ENCODE measurements at places on chromosomes 6 and 20.

GRCh38 chr6:150189122-150189521 is 46.3 kb downstream of the PPP1R14C start:
- no peak for DNase-seq

DNA sequence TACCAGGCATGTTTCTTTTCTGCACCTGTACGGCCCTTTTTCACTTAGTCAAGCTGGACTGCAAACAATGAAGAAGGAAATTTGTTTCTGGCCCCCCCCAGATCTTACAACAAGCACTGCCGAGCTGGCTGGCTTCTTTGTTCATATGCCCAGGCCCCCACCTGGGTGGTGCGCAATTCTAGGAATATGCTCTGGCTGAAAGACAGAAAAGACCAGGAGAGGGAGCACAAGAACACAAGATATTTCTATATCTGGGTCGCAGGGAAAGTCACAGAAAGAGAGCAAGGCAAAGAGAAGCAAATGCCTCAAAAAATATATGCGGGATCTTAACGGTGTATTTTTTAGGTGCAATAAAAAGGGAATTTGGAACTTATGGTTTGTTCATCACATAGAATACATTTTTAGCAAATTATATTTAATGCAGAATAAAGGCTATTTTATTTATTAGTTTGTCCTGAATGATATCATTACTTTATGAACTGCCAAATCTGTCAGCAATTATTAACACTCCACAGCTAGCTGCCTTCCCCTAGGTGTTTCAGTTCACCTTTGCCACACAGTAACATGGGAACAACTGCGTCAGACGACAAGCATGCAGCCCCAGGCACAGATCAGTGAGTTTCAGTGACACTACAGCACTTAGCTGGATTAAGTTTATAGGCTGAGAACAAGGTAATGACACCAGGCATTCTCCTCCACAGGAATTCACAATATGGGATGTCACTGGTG is 76.5 kb downstream of the GJA10 start:
- peak; percentile 59 for DNase-seq

GRCh38 chr6:52399511-52400312 is 20.4 kb upstream of the EFHC1 start:
- no peak for DNase-seq

GRCh38 chr6:3843379-3844096 is 5.6 kb upstream of the FAM50B start:
- no peak for DNase-seq

- DNase-seq = no peak
These were observed 62.3 kb downstream of the KIAA0319 start for GRCh38 chr6:24583463-24584381.

- no peak for DNase-seq
These were observed 60.4 kb upstream of the QKI start for GRCh38 chr6:163354085-163354484.

- DNase-seq = no peak
These were observed 242.4 kb downstream of the NFATC2 start for GRCh38 chr20:51300104-51300503.

DNA sequence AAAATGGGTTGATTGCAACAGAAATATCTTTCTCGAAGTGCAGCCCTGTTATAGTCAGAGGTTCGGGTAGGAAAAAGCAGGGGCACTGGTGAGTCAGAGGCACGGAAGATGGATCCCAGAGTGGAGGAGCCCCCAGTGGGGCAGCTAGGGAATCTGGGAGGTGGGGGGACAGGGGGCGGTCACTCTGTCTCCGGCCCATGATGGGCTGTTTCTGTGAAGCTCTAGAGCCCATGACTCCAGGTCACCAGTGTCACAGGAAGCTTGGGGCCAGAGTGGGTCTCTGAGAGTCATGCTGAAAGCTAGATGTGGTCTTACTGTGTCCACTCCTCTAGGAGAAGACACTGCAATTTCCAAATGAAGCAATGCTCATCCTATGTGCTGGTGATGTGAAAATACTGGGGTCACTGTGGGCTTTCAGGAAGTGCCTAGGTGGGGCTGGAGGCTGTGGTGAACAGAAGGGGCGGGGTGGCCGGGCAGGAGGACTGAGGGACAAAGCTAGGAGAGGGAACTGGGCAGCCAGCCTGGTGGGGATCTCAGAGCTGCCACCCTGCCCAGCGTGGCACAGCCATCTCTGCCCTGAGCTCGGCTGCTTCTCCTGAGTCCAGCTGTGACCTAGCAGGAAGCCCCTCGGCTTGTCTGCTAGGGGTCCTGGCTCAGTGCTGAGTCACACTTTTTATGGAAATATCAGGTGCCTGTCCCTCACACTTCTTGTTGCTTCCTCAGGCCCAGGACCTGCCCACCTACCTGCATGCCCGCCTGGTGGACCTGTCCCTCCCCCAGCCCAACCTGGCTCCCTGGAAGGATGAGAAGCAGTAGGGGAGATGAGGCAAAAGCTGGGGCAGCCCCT is 54.2 kb downstream of the IRF4 start:
- DNase-seq = no peak

DNA sequence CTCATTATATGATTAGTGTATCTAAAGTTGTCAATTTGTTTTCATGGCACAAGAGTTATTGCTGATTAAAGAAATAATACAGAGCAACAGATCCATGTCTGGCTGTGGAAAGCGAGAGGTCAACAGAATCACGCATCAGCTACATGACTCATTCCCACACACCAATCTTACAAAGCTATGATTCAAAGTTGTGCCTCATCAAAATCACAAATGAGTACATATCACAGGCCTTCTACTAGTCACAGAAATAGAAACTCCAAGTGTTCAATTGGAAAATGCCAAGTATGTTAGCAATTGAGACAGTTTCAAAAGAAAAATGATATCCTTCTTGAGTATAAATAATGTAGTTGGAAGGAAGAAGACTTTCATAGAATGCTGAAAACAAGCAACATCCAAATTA is 57.8 kb upstream of the NKAIN2 start:
- no peak for DNase-seq

GRCh38 chr6:7135755-7136154 is 28.0 kb downstream of the RREB1 start:
- no peak for DNase-seq

- no peak for DNase-seq
These were observed 23.1 kb downstream of the PSMG4 start for GRCh38 chr6:3281631-3282475.

- DNase-seq = no peak
These were observed 8.4 kb upstream of the PPP1R14C start for GRCh38 chr6:150134280-150134920.

Data from cerebellar nuclear complex (tissue), 1 donor.